ENCODE measurements at places on chromosomes 5 and 9. TPM values are rescaled to one million over a fixed set of nuclear protein-coding genes. Genes with fewer than 3 reads are reported as not detected.
A peak's percentile ranks its signal among the peaks of the same experiment; 100 is the strongest.

EQTN gene
- not detected for total RNA-seq

GRCh38 chr9:96187151-96187555, 114.8 kb downstream of the HSD17B3 start:
- H3K36me3 ChIP-seq: no peaks in the 10 kb centered on the region
- peak overlapping the region; percentile 56 for H3K27ac ChIP-seq
- no peaks in the 10 kb centered on the region for H3K27me3 ChIP-seq
- peaks cover 14% of the 10 kb centered on the region for H3K4me1 ChIP-seq

PIP5KL1 gene
- total RNA-seq: 3.1 TPM

- no peaks in the 10 kb centered on the region for H3K36me3 ChIP-seq
- H3K27ac ChIP-seq: no peak overlapping the region
- no peaks in the 10 kb centered on the region for H3K27me3 ChIP-seq
These were observed 29.5 kb upstream of the ARHGAP26 start for GRCh38 chr5:142740474-142741242.

SLC45A2 gene
- total RNA-seq: not detected

- no peak overlapping the region for H3K27ac ChIP-seq
- no peaks in the 10 kb centered on the region for H3K36me3 ChIP-seq
- H3K4me1 ChIP-seq: no peaks in the 10 kb centered on the region
- H3K4me3 ChIP-seq: no peak overlapping the region
These were observed 31.5 kb downstream of the HMHB1 start for GRCh38 chr5:143843461-143843860.

- no peak for DNase-seq
- no peak overlapping the region for H3K27ac ChIP-seq
These were observed 9.7 kb upstream of the SUSD3 start for GRCh38 chr9:93048566-93049448.

GRCh38 chr5:37838933-37839341, 904 bp downstream of the GDNF start:
- H3K27ac ChIP-seq: peak overlapping the region; percentile 82
- H3K27me3 ChIP-seq: peaks cover 99% of the 10 kb centered on the region
- H3K4me3 ChIP-seq: peak overlapping the region; percentile 73

DNA sequence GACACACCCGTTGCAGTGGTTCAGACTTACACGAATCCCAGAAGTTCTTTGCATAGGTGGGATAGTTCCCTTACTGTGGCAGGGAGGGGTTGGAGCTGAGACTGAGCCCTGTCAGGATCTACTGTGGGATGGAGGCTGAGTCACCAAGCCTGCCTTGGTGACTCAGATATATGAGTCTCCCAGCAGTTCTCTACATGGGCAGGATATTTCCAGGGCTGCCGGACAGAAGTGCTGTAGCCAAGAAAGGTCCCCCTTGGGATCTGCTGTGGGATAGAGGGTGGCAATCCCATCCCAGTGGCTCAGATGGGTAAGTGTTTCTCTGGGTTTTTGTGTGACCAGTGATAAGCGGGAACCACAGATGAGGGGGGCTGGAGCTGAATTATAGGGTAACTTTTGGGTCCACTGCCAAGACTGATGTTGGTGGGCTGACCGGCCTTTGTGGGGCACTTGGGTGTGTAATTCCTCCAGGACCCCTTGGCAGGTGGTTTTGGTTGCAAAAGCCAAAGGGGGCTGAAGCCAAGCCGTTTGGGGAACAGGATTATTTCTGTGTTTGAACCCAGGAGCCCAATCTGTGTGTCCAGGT, 18.7 kb downstream of the XRCC4 start:
- H3K4me1 ChIP-seq: no peaks in the 10 kb centered on the region
- H3K4me3 ChIP-seq: no peak overlapping the region
- no peak for DNase-seq
- H3K36me3 ChIP-seq: no peaks in the 10 kb centered on the region
- H3K27me3 ChIP-seq: no peaks in the 10 kb centered on the region

GRCh38 chr9:17863213-17863883, 284.5 kb downstream of the SH3GL2 start:
- no peak overlapping the region for H3K4me3 ChIP-seq
- no peak for DNase-seq
- H3K36me3 ChIP-seq: no peaks in the 10 kb centered on the region
- no peaks in the 10 kb centered on the region for H3K4me1 ChIP-seq
- no peak overlapping the region for H3K27ac ChIP-seq

CCDC180 gene
- total RNA-seq: not detected

FAXDC2 gene
- total RNA-seq: 2.4 TPM

DNA sequence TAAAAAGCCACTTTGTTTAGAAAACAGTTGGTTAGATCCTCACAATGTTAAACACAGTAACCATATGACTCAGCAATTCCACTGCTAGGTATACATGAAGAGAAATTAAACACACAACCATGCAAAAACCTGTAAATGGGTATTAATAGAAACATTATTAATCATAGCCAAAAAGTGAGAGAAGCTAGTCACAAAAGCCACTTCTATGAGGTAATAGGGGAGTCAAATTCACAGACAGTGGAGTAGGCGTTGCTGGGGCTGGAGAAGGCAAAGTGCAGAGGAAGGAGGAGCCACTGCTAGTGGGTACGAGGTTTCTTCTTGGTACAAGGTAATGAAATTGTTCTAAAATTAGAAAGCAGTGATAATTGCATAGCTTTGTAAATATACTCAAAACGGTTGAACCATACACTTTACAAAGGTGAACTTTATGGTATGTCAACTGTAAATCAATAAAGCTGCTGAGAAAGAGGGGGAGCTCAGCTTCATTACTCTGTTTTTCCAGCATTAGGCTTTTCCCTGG, 364.4 kb downstream of the GADD45G start:
- DNase-seq: no peak
- H3K36me3 ChIP-seq: no peaks in the 10 kb centered on the region
- no peaks in the 10 kb centered on the region for H3K27me3 ChIP-seq
- no peak overlapping the region for H3K4me3 ChIP-seq

- no peaks in the 10 kb centered on the region for H3K36me3 ChIP-seq
- no peak for DNase-seq
- H3K4me3 ChIP-seq: no peak overlapping the region
- no peak overlapping the region for H3K27ac ChIP-seq
- H3K27me3 ChIP-seq: no peaks in the 10 kb centered on the region
These were observed 101.2 kb downstream of the MSX2 start for GRCh38 chr5:174825587-174825986.

- no peaks in the 10 kb centered on the region for H3K27me3 ChIP-seq
- H3K36me3 ChIP-seq: no peaks in the 10 kb centered on the region
- H3K4me1 ChIP-seq: no peaks in the 10 kb centered on the region
- H3K4me3 ChIP-seq: no peak overlapping the region
- H3K27ac ChIP-seq: no peak overlapping the region
These were observed 399.0 kb downstream of the IRX1 start for GRCh38 chr5:3994628-3995027.

GARNL3 gene
- 1.1 TPM for total RNA-seq

- no peak overlapping the region for H3K4me3 ChIP-seq
- H3K4me1 ChIP-seq: peaks cover 33% of the 10 kb centered on the region
- no peaks in the 10 kb centered on the region for H3K27me3 ChIP-seq
- no peak for DNase-seq
These were observed 11.3 kb downstream of the STOM start for GRCh38 chr9:121358751-121359150.

DNA sequence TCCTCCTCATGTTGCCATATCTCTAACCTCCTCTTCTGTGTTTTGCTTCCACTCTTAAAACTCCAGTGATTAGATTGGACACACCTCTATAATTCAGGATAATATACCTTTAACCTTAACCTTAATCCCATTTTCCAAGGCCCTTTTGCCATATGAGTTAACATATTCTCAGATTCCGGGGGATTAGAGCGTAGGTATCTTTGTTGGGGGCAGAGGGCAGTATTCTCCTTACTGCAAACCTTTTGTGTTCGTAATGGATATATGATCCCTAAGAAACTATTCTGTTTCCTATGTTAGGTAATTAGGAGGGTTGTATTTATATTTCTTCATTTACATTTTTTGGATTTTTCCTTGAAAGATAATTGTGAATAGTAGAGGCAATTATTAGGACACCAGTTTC, 99.5 kb downstream of the VPS13A start:
- no peak overlapping the region for H3K4me3 ChIP-seq
- H3K27ac ChIP-seq: no peak overlapping the region
- no peaks in the 10 kb centered on the region for H3K4me1 ChIP-seq
- no peaks in the 10 kb centered on the region for H3K27me3 ChIP-seq
- no peaks in the 10 kb centered on the region for H3K36me3 ChIP-seq
- DNase-seq: no peak

DNA sequence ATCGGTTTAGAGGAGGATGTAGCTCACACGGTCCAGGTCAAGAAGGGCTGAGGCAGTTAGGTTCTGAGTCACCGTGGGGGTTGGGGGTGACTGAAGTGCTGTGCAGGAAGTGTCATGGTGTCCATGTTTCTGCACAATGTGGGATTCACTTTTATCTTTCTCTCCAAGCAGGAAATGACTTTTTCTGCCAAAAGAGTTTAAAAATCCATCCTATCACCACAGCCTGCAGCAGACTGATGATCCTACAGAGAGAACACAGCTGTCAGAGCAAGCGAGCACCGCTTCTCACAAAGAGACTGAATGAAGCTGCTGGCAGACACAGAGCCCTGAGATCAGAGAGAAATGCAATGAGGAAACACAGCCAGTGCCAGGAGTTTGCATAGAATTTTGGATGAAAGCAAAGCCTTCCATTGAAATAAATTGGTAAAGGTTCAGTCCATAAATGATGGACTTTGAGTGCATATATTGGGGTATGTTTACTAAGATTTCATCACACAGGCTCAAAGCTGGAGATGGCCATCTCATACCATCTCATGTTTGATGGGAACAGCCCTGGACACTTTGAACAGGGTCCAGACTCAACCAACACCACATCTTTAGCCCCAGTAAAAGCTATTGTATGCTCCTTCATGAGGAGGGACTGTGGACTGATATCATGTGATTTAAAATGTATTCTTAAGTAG, 213.9 kb upstream of the FBXL7 start:
- no peak for DNase-seq
- no peak overlapping the region for H3K4me3 ChIP-seq
- H3K4me1 ChIP-seq: no peaks in the 10 kb centered on the region
- H3K27ac ChIP-seq: no peak overlapping the region

PCDHGA7 gene
- 3.1 TPM for total RNA-seq

GRCh38 chr5:153613144-153613543, 122.7 kb downstream of the GRIA1 start:
- no peak for DNase-seq
- H3K4me3 ChIP-seq: no peak overlapping the region
- H3K27me3 ChIP-seq: no peaks in the 10 kb centered on the region
- H3K4me1 ChIP-seq: no peaks in the 10 kb centered on the region

COL27A1 gene
- total RNA-seq: 14.5 TPM

- H3K27me3 ChIP-seq: no peaks in the 10 kb centered on the region
- H3K4me3 ChIP-seq: no peak overlapping the region
- peaks cover 39% of the 10 kb centered on the region for H3K4me1 ChIP-seq
- no peak overlapping the region for H3K27ac ChIP-seq
- no peaks in the 10 kb centered on the region for H3K36me3 ChIP-seq
- DNase-seq: no peak
These were observed 298.4 kb downstream of the TLE1 start for GRCh38 chr9:81390792-81391456.

PLPP7 gene
- not detected for total RNA-seq

DNA sequence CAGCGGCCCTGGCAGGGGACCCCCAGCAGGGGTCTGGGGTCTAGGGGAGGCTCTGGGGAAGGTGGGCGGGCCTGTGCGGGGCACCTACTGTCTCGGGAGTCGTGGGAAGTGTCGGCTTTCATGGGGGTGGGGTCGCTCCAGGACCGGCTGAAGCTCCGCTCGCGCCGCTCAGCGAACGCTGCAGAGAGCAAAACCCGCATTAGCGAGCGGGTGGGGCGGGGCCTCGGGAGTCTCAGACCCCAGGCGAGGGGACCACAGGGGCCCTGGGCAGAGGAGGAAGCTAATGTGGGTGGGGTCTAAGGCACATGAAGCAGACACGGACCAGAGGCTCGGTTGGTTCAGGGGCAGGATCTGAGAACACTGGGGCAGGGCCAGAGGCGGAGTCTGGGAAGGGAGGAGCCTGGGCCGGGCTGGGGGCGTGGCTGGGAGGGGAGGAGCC, 5.5 kb downstream of the NSMF start:
- DNase-seq: no peak
- H3K27ac ChIP-seq: peak overlapping the region; percentile 36
- H3K27me3 ChIP-seq: no peaks in the 10 kb centered on the region
- peak overlapping the region; percentile 46 for H3K4me3 ChIP-seq
- H3K4me1 ChIP-seq: peaks cover 54% of the 10 kb centered on the region

DNA sequence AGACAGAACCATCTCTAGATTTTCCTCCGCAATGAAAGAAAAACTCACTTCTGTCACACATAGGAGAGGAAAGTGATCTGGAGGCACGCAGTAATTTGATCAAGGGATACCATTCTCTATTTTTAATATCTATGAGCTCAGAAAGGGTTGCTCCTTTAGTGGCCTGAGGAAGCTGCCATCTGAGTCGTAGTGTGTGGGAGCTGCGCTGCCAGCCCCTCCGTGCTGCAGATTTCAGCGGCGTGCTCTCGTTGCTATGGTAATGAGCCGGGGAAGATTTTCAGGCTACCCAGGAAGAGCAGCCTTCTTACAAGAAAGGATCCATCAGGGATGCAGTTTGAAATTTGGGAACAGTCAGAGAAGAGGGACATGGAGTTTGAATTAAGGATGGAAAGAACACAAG, 17.1 kb upstream of the GOLM1 start:
- H3K4me1 ChIP-seq: no peaks in the 10 kb centered on the region
- H3K36me3 ChIP-seq: no peaks in the 10 kb centered on the region
- DNase-seq: no peak
- no peaks in the 10 kb centered on the region for H3K27me3 ChIP-seq
- H3K27ac ChIP-seq: no peak overlapping the region
- no peak overlapping the region for H3K4me3 ChIP-seq

DNA sequence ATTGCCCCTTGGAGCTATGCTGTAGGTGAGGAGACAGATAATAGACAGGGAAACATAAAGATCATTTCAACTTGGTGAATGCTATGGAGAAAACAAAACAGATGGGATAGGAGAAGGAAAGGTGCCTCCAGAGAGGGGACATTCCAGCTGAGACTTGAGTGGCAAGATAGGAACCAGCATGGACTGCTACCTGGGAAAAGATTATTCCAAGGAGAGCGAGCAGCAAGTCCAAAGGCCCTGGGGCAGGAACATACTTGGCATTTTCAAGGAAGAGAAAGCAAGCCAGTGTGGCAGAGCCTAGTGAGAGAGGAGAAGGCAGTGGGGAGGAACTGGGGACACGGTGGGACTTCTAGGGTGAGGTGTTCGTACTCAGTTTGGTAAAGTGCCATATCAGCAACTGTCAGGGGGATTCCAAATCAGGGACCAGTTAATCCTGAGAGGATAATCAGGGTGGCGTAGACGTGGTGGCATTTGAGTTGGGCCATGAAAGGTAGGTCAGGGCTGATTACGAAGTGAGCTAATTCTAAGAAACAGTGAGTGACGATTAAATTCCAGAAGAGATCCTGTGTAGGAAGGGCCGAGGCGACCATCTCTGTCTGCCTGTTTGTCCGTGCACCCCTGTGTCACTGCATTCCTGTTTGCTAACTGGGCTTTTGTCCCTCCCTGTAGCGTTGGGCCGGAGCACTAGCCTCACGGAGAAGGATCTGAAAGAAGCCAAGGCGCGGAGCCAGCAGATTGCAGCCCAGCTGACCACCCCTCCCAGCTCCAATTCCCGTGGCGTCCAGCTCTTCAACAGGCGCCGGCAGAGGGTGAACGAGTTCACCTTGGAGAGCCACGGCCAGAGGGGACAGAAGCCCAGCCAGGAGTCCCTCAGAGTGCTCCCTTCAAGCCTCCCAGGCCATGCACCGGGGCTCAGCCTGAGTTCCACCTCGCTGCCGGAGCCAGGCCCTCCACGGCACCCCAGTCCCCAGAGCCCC, 7.1 kb downstream of the SYNPO start:
- H3K27me3 ChIP-seq: no peaks in the 10 kb centered on the region
- H3K4me1 ChIP-seq: peaks cover 76% of the 10 kb centered on the region
- peaks cover 32% of the 10 kb centered on the region for H3K36me3 ChIP-seq
- DNase-seq: no peak
